ENCODE measurements at places on chromosomes 1 and 21. TPM values are rescaled to one million over a fixed set of nuclear protein-coding genes. Genes with fewer than 3 reads are reported as not detected.

DNA sequence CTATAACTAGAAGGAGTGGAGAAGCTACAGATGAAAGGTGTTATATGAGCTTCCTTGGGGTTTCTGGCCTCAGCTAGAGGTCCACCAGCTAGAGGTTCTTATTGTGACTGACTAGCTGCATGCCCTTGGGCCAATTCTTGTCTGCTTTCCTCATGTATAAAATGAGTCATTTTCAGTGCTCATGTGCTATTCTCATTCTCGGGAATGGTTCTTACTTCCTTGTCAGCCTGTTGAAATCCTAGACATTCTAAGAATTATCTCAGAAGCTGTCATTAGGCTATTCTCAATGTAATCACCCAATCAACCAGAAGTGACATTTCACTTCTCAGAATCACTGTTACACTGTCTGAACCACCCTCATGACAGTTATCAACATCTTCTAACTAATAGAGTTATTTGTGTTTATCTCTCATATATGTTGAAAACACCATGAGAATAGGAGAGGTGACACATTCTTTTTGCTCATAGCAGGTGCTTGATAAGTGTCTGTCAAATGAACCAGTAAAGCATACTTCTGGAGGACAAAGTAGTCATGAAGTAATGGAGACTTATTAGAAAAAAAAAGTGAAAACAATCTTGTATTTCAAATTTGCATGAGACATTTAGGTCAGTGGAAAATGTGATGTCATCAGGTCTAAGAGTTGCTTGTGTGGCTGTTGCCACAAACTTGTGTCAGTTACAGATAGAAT, 122.8 kb upstream of the IVNS1ABP start:
- peak; percentile 65 for DNase-seq

- DNase-seq = peak; percentile 9
These were observed 42.6 kb downstream of the TRAPPC10 start for GRCh38 chr21:44054710-44055109.

DNA sequence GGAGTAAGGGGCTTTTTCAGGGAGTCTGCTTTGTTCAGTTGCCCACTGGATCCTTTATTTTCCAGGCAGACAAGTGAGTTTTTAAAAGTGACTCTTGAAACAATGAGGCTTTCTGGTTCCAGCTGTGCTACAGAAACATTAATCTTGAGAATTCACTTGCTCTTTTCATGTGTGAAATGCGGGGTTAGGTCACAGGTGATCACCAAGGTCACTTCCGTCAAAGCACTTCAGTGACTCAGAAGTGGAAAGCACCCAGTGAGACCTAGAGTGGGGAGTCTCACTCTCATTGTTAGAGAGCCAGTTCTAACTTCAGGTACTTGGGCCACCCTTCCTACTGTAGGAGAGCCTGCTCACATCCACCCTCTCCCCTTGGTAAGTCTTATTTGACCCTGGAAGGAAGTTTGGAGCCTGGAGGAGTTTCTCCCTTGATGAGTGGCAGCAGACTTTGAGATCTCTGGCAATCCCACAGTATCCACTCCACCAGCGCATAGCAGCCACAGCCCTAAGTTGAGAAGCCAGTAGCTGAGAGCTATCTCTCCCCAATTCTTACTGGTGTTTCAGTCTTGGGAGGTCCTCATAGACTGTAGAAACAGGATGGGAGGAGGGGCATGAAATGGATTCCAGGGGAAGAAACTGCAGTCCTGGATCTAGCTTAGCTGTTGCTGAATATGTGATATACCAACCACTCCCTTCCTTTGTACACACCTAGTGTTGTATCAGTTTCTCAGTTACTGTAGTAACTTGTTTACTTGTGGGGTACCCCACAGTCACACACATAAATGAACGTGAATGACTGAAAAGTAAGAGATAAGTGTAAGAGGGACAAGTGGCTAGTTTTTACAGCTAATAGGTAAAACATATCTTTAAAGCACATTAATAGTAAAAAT, 3.1 kb downstream of the TACSTD2 start:
- DNase-seq = no peak

DNA sequence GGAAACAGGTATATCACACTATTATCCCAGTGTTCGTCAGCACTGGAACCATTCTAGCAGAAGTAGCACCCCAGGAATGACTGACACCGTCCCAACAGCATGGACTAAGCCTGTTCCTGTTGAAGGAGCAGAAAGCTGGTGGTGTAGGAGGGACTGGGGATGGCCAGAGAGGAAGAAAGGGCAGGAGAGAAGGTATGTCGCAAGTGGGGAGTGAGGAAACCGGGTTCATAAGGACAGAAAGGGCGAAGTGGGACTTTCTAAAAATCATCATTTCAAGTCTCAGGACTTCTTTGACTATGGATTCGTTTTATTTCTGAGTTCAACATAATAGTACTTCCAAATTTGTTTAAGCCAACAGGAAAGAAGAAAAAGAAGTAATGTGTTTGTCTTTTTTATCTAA, 19.7 kb upstream of the MX1 start:
- no peak for DNase-seq

- DNase-seq = no peak
These were observed 281.1 kb downstream of the DNM3 start for GRCh38 chr1:172122381-172122780.

DNA sequence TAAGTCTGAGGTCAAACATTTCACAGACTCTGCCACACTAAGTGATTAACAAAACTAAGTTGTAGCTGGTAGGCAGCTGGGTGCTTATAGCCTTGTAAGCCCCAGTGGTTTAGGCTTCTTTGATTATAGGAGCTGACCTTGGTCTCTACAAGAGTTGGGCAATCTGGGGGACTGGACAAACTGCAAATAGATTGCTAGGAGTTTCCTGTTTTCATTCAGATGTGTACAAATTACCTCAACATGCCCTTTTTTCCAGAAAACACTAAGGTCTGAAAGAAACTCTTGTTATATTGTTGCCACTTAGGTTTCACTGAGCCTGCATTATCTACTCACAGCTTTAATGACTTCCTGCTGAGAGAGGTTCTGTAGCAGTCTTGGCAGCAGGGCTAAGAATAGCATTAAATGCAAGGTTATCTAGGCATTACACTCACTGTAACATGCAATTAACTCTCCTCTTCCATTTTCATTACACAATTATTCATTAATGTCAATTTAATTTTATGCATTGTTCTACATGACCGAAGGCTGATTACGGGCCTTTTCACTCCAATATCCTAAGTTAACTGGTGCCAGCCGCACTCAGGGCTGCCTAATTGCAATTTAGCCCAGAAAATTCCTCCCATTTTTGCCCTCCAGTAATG, 314.0 kb downstream of the LMO4 start:
- peak; percentile 54 for DNase-seq

Gene HTR6
- polyA plus RNA-seq = 0.07 TPM

Gene SMIM11
- polyA plus RNA-seq = 11.8 TPM

Gene MNDA
- polyA plus RNA-seq = 3.6 TPM

Gene CAMSAP2
- 17.9 TPM for polyA plus RNA-seq
